ENCODE measurements at places on chromosomes 7 and 10.
A peak's percentile ranks its signal among the peaks of the same experiment; 100 is the strongest.

DNA sequence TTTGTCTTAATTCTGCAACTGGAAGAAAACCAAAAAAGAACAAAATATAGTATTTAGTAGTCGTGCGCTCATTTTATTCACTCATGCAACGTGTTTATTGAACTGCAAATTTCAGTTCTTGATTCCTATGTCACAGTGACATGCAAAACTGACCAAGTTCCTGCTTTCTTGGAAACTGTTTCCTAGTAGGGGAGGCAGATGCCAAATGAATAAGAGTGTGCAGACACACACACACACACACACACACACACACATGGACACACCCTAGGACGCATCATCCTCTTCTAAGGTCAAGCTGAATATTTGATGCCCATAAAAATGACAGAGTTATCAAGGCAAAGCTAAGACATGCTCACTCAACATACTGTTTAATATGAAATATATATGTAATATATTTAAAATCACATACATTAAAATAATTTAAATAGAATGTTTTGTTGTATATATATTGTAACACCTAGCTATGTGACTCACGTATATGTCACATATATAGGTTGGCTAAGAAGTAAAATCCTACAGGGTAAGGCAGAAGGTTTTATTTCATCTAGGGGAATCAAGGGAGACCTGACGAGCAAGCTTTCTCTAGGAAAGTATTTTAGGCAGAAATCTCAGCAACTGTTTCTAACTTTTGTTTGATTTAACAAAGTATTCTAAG is 79.6 kb downstream of the SVIL start:
- no peak for DNase-seq

GRCh38 chr10:78544423-78545090 is 510.9 kb downstream of the RPS24 start:
- DNase-seq: no peak

- peak; percentile 16 for DNase-seq
Measured at GRCh38 chr7:114865564-114865963, 56.3 kb upstream of the MDFIC start.

DNA sequence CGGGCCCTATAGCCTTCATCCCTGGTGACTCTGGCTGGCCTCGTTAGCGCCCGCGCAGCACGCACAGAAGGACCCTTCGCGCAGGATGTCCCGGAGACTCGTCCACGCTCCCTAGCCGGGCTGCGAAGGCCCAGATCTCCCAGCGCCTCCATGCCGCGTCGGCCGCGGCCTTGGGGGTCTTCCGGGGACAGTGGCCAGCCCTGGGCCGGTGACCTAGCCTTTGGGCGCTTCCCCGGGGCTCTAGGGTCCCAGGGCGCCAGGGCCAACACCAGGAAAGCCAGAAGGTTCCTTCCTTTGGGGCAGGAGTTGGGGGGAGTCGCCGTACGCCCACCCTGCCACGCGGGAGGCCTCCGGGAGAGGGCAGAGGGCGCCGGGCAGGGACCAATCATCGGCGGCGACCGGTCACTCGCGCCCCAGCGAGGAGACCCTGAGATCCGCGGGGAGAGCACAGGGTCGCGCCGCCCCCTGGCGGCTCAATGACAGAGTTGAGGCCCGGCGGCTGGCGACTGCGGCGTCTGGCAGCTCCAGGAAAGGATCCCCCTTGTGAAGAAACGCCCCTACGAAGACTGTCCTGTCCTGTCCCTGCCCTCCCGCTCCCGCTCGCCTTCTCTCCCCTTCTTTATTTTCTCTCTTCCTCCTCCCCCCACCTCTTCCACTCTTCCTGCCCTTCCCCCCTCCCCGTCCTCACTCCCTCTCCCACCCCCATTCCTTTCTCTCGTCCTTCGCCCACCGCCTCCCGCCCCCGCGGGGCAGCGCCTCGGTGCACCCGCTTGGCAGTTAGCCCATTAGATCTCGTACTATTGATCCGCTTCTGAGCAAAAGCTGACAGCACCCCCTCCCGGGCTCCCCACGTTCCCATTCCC is 62.3 kb upstream of the LBX1 start:
- no peak for DNase-seq

GRCh38 chr7:4928445-4928844 is 30.5 kb downstream of the MMD2 start:
- DNase-seq: no peak

- DNase-seq: no peak
Measured at GRCh38 chr10:60980997-60981396, 37.0 kb upstream of the RHOBTB1 start.

GRCh38 chr7:30985756-30986155 is 22.0 kb downstream of the GHRHR start:
- no peak for DNase-seq

DNA sequence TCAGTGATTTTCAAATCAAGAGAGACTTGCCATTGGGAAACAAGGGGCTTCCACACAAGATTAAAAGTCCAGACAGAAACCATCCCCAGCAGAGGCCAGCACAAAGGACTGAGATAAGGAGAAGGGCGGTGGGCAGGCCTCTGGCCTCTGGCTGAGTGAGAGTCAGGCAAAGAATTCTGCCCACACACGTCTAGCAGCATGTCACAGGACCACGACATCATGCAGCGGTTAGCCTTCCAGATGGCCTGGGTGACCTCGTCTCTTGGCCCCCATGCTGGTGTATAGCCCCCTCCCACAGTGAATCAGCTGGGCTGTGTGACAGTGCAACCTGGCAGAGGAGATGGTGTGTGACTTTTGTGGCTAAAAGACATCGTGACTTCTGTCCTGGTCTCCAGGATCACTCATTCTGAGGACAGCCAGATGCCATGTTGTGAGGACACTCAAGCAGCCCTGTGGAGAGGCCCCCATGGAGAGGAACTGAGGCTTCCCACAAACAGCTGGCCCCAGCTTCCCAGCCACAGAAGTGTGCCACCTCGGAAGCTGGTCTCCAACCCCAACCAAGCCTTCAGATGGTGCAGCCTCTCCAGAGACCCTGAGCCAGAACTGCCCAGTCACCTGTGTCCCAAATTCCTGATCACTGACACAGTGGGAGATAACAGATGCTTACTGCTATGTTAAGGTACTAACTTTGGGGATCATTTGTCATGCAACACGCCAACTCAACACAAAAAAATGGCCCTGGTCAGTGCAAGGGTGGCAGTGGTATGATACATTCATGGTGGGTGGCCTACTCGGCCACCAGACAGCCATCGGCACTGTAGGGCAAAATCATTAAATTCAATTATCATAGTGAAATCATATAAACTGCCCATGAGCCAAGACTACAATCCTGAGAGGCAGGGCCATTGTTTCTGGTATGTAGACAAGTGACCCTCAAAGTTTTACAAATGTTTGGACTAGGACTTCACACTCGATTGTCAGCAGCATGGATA is 73.2 kb downstream of the TNS3 start:
- no peak for DNase-seq

GRCh38 chr10:86071145-86071544 is 295.4 kb downstream of the GRID1 start:
- DNase-seq: no peak

DNA sequence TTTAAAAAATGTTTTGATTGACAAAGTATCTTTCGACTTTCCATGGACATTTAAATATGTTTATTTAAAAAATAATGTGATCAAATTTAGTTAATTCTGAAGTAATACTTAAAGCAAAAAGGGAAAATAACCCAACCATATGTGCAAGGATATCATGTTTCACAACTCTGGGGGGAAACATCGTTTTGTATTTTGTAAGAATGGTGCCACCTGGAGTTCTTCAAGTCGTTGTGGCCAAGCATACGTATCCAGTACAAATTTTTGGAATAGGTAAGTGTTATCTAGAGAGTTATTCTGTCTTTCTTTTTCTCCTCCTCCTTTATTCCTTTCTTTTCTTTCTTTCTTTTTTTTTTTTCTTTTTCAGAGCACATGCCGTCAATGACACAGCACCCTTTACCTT is 176.2 kb upstream of the CSTF2T start:
- DNase-seq: no peak

GRCh38 chr7:134779741-134780065 is 269 bp downstream of the CALD1 start:
- no peak for DNase-seq

GRCh38 chr7:139639563-139639962 is 116.1 kb downstream of the CLEC2L start:
- no peak for DNase-seq

DNA sequence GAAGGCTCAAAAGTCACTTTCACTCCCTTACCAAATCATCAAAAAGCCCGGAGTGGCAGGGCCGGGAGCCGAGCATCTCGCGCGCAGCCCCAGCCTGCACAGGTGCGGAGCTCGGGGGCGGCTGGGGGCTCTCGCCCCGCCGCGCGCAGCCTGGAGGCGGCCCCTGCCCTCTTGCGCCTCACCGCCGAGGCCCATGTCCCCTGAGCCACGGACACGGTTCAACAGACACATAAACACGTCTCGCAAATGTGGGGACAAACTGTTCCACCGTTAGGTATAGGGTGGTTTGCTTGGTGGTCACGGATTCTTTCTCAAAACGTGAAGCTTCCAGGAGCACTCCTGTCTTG is 700 bp downstream of the GSAP start:
- no peak for DNase-seq

DNA sequence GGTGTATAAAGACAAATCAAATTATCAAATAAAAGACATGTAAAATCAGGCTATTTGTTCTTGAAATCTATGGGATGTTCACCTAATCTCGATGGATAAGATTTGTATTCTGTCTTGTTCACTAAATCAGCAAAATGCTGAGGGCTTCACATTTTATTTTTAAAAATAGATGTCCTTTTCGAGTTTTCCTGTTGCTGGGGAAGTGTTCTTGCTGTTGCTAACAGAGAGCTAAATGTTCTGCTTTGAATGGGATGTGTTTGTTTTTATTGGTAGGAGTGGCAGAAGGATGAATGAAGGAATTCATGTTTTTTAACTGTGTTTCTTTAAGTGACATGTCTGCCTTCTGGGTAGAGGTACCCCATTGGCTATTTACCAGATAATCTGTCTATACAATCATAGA is 7.3 kb upstream of the SNX13 start:
- no peak for DNase-seq

DNA sequence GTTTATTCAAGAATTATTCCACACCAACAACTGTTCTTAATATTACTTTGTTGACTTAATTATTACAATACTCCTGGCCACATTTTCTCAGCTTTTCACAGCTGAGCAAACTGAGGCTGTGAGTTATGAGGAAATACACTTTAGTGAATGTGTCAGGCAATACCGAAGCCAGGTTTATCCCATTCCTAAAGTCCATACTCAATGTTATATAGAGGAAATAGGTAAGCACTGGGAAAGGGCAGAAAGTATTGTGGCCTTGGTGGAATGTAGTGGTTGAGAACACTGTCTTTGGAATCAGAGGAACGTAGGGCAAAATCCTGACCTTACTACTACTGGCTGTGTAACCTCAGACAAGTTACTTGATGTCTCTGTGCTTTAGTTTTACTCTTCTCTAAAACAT is 110.8 kb downstream of the CD36 start:
- DNase-seq: no peak

DNA sequence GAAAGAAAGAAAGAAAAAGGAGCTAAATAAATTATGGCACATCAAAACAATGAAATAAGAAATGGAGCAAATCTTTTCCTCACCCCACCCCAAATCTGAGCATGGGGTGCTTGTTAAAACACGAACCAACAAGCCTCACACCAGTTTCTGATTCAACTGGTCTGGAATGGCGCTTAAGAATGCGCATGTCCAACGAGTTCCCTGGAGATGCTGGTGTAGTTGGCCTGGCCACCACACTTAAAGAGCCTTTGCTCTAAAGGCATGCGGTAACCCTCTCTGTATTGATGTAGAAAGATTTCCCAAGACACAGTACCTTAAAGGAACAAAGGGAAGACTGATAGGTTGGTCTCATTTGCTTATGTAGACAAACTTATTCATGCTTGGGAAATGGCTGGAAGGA is 49.1 kb upstream of the STEAP1B start:
- no peak for DNase-seq

- no peak for DNase-seq
Measured at GRCh38 chr10:23496727-23497126, 57.9 kb downstream of the OTUD1 start.

- no peak for DNase-seq
Measured at GRCh38 chr7:29160080-29160479, 13.7 kb upstream of the CPVL start.

DNA sequence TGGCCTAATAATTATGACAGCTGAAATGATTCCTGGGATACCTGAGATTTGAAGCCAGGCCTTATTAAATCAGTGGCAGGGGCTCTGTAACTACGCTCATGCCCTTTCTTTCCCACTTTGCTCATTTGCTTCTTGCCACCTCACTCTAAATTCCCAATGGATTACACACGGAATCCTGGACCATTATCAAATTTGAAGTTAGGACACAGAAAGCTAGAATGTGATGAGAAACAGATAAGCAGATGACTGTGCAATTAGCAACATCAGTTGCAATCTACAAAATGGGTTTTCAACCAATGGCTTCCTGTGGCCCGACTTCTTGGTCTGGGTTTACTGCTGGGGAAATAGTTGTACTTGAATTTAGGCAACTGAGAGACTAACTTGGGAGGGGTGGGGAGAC is 374.3 kb downstream of the INHBA start:
- DNase-seq: no peak

DNA sequence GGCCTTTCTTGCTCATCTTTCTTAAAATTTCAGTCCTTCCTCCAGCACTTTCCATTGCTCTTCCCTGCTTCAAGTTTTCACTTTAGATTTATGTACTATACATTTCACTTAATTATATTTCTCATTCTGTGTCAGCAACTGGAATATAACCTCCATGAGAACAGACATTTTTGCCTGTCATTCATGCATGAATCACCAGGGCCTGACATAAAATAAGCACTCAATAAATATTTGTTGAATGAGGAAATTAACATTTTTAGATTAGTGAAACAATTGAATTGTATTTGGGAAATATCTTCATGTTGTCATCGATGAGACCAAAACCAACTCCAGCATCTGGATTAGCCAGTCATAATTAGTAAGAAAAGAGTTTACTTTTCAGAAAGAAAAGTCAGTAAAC is 6.1 kb downstream of the SAMD9L start:
- DNase-seq: no peak

DNA sequence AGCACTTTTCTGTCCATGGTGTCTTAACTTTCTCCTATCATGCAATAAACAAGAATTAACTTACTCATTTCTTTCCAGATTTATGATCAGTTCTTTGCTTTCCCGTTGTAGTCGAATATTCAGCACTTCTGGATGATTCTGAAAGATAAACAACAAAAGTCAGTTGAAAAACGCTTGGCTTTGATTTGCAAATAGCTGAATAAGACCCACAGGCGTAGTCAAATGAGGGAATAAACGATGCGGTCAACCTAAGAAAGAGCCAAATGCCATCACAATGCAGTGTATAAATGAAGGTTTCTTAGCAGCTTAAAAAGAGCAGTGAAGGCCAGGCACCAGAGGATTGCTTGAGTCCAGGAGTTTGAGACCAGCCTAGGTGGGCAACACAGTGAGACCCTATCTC is 109.4 kb downstream of the ADAM12 start:
- no peak for DNase-seq

DNA sequence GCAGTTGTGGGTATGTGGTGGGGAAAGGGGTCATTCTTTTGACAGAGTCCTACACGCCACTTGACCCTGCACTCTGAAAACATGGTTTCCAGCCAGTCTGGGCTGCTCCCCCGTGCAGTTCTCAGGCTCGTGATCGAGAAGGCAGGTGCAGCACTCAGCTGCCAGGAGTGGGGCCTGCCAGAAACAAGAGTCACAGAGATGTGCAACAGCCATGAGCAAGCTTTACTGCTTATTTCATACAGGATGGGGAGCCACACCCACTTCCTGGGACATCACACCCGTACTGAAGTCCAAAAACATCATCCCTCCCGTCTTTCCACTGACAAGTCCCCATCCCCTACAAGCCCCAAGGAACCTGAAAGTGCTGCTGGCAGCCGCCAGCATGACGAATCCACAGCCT is 9.3 kb downstream of the ATG9B start:
- DNase-seq: no peak

GRCh38 chr10:110666673-110667072 is 22.5 kb downstream of the RBM20 start:
- no peak for DNase-seq

All from central memory CD8-positive, alpha-beta T cell (primary cell).